ENCODE measurements at places on chromosomes 1 and 21. TPM values are rescaled to one million over a fixed set of nuclear protein-coding genes. Genes with fewer than 3 reads are reported as not detected.

Gene TNFRSF9
- 0.04 TPM for total RNA-seq

DNA sequence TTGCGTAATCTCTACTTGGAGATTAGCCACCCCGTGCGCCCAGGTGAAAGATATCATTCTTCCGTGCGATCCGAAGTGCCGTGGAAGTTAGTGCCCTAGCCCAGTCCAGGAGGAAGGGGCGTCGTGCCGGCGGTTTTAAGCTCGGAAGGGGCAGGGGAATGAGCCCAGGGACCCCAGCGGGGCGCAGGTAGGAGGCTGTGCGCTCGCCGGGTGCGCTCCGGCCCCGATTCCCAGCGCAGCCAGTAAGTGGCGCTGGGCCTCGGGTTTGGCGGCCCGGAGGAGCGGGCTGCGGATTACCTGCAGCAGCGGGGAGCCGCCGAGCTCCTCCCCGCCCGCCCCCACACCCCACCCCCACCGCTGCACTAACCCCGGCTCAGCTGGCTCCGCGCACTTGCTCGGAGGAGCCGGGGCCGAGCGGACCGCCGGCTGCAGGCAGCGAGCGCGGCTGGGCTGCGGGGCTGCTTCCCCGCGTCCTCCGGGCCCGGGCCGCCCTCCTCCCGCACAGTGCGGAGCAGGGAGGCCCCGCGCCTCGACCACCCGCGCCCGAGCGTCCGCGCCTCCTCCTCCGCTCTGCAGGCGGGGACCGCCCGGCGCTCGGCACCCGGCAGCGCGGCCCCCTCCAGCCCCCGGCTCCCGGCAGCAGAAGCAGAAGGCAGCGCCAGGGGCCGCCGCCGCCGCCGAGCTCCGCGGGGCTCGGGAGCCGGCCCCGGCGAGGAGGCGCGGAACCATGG, at the start of gene RYR2:
Gene RYR2, plus strand, starts transcription at position 390 of the 731 bp plus-strand sequence. Its CDS starts 338 bp downstream, at position 728.
- no peak for DNase-seq

Gene IL12RB2
- total RNA-seq = 0.81 TPM

- no peak for DNase-seq
These were observed 57.9 kb upstream of the TENT5B start for GRCh38 chr1:27070390-27071048.

DNA sequence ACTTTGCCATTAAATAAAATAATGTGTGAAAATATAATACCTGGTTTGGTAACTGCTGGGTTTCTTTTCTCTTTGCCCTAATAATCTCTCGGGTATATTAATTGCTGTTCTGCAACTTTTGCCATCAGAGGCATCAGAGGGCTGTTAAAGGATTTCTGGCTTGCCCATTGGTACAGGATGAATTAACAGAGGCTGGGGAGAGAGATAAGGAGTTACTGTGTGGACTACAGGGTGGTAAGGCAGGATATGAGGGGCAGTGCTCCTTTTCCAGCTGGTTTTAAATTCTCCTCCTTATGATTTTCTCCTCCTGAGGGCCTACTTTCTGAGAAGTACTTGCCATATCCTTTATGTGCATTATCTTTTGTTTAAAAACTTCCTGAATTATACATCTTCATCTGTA, 48.3 kb downstream of the FGGY start:
- no peak for DNase-seq

Gene OXCT2
- 3.9 TPM for total RNA-seq

DNA sequence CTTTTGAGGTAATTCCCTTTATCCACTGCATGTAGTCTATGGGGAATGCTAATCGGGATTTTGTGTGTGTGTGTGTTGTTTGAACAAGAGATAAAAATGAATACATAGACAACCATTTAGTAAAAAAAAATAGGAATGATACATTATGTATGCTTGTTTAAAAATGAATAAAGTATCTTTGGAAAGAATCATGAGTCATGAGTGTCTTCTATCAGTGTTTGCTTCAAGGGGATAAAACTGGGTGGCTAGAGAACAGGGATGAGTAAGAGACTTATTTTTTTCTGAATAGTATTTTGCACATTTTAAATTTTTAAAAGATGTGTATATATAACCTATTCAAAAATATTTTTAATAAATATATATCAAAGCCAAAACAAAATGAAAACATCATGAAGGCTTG, 839.4 kb upstream of the ADGRL4 start:
- DNase-seq = no peak
